ENCODE measurements at places on chromosomes 4 and X.

GRCh38 chrX:63299596-63299995, 51.5 kb downstream of the SPIN4 start:
- no peak for DNase-seq

- no peak for DNase-seq
Observed at GRCh38 chr4:188143731-188144130, 4.5 kb downstream of the TRIML1 start.

GRCh38 chr4:34732176-34732950, 1512.0 kb downstream of the ARAP2 start:
- no peak for DNase-seq

DNA sequence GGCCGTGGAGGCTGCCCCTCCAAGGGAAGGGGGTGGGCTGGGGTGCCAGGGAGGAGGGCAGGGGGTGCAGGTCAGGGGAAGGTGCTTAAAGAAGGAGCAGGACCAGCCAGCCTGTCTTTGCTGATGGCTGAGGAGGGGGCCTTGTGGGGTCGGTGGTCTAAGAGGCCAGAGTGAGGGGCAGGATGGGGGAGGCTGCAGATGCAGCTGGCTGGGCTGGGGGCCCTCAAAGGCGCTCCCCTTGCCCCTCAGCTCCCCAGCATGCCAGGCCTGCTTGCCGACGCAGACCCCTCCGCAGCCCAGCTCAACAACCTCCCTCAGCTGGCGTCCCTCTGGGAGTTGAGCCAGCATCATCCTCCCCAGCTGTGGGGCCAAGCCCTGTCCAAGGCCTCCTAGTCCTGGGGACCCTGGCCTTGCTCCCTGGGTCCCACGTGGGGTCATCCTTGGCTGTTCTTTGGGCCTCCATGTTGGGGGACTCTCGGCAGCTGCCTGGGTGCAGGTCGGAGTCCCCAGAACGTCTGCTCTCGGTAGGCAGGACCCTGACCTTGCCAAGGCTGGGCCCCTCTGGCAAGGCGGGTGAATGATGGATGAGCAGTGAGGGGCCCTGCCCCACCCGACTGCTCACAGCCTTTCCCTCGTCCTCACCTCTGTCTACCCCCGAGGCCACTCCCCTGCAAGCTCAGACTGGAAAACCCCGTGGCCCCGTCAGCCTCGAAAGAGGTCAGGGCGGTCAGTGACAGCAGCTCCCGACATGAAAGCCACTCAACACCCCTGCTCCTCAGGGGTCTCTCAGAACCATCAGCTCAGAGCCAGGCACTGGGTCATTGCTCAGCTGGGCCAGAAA, 119.4 kb downstream of the FAM53A start:
- DNase-seq, result no peak

GRCh38 chr4:98653890-98654867, 4.2 kb downstream of the TSPAN5 start:
- no peak for DNase-seq

DNA sequence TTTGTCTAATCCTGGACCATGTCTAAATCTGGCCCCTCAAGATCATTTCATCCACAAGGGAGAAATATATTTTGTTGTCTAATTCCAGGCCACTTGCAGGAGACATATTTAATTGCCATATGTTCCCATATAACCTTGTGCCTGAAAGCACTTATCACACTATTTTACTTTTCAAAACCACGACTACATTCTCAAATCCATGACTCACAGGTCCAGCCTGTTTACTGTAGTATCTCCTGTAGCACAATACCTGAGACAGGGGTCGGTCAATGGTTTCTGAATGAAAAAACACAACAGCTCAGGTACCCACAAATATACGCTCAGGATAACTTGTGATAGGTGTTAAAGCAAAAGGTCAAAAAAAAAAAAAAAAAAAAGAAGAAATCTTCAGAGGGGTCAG, 60.9 kb downstream of the SEC24D start:
- no peak for DNase-seq

GRCh38 chr4:124903995-124904722, 191.6 kb upstream of the ANKRD50 start:
- no peak for DNase-seq

- no peak for DNase-seq
Observed at GRCh38 chr4:98434816-98435215, 173.6 kb downstream of the RAP1GDS1 start.

GRCh38 chr4:163109967-163110366, 56.7 kb downstream of the NAF1 start:
- DNase-seq, result no peak

DNA sequence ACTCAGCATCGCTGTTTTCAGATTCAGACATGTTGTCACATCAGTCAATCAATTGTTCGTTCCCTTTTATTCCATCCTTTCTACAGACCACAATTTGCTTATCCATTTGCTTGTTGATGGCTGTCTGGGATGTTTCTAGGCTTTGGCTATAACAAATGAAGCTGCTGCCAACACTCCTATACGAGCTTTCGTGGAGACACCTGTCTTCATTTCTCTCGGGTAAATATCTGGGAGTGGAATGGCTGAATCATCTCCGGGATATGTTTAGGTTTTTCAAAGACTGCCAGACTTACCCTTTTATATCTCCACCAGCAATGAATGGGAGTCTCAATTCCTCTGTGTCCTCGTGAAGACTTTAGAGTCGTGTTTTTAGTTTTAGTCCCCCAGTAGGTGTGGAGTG, 118.9 kb downstream of the SORCS2 start:
- DNase-seq, result no peak

DNA sequence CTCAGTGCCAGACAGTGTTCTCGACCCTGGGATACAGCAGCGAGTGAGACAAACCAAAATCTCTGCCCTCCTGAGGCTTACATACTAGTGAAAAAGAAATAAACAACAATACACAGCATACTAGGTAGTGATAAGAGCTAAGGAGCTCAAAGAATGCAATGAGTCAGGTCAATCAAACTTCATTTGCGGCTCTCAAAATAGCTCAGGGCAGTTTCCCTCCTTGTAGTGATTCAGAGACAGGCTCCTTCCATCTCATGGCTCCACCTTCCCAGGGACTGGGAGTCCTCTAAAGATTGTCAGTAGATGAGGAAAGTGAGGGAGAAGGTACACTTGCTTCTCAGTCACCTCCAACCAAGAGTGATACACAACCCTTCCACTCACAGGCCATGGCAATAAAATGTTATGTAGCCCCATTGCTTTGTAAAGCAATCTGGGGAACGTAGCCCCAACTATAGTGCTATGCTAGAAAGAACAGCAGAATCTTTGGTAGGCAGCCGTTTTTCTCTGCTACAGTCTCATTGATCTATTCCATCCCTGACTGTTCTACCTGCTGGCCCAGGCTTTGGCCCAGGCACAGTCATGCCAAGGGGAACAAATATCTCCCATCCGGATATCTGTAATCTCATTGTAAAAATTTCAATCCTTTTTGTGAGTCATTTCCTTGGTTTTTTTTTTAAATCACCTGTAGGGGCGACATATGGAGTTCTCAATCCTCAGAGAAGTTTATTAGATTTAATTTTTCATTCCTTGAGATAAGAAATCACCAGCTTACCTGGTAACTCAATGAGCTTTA, 183.1 kb upstream of the S100G start:
- DNase-seq, result no peak

GRCh38 chrX:66030505-66031317, 9.2 kb downstream of the VSIG4 start:
- peak; percentile 47 for DNase-seq

- DNase-seq, result no peak
Observed at GRCh38 chr4:162149644-162150043, 14.2 kb downstream of the FSTL5 start.

GRCh38 chrX:150512461-150512901, 55.9 kb upstream of the MTM1 start:
- DNase-seq, result no peak

DNA sequence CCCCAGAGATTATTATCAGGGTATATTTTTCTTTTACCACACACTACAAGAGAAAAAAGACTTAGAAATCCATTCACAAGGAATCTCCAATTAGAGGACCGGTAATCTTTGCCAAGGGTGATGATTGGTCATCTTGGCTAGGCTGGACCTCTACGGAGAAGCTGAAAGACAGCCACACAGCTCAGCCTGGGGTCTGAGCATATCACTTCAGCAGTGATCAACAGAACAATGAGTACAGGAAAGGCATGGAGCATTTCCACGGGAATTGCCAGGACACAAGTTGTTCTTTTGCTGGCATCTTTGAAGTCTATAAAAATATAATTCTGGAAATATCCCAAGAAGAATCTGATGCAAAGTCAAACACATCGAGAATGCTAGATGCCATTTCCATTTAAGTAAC, 191.5 kb downstream of the TENM3 start:
- DNase-seq, result no peak

DNA sequence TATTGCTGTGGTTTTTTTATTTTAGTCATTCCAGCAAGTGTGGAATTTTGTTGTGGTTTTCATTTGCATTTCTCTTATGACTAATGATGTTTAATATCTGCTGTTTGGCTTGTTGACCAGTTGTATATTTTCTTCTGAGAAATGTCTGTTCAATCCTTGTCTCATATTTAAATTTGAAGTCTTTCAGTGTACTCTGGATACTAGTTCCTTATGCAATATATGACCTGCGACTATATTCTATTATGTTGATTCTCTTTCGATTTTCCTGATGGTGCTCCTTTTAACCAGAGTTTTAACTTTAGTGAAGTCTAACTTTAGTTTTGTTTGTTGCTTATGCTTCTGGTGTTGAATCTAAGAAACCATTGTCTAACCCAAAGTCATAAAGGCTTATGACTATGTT, 1528.0 kb downstream of the TECRL start:
- DNase-seq, result no peak
